Cerebellum (tissue), 4 donors: ENCODE measurements at places on chromosomes 7 and 10.

GRCh38 chr7:147161405-147161804, 1044.8 kb downstream of the CNTNAP2 start:
- no peak for DNase-seq

GRCh38 chr7:108104324-108104723, 25.8 kb downstream of the LAMB4 start:
- DNase-seq = no peak

GRCh38 chr10:49298983-49299815, at the start of gene C10orf71:
Gene C10orf71 (plus strand): TSS chr10:49299170. CDS start chr10:49322546, 23,376 bp downstream.
- DNase-seq = no peak

GRCh38 chr7:128108129-128108528, 76.9 kb upstream of the LRRC4 start:
- peak; percentile 84 for DNase-seq

DNA sequence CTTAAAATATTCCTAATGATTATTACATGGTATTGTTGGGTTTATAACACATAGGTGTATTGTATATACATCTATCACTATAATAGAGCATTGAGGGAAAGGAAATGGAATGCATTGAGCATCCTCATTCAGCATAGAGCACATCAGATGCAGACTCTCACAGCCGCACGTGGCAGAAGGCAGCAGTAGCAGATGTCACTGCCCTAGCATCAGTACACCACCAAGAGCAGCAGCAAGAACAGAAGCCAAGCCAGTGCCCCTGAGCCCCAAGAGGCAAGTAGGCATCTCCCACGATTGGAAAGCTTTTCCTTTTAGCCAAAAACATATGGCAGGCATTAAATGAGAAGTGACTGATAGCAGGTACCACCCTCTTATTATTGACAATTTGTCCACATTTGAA, 510.0 kb downstream of the TNS3 start:
- DNase-seq = no peak

- peak; percentile 43 for DNase-seq
Measured at GRCh38 chr10:60188548-60188947, 201.1 kb downstream of the ANK3 start.
